ENCODE measurements at places on chromosomes 12 and 14.

DNA sequence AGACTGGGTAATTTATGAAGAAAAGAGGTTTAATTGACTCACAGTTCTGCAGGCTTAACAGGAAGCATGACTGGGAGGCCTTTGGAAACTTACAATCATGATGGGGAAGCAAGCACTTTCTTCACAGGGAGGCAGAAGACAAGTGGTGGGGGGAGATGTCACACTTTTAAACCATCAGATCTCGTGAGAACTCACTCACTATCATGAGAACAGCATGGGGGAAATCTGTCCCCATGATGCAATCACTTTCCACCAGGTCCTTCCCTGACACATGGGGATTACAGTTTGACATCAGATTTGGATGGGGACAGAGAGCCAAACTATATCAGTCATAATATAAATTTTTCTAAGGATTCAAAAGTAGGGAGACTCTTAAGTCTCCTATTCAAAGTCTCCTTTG is 46.0 kb downstream of the SPIC start:
- DNase-seq = no peak

- no peak for DNase-seq
Observed at GRCh38 chr14:85616386-85616885, 86.5 kb downstream of the FLRT2 start.

DNA sequence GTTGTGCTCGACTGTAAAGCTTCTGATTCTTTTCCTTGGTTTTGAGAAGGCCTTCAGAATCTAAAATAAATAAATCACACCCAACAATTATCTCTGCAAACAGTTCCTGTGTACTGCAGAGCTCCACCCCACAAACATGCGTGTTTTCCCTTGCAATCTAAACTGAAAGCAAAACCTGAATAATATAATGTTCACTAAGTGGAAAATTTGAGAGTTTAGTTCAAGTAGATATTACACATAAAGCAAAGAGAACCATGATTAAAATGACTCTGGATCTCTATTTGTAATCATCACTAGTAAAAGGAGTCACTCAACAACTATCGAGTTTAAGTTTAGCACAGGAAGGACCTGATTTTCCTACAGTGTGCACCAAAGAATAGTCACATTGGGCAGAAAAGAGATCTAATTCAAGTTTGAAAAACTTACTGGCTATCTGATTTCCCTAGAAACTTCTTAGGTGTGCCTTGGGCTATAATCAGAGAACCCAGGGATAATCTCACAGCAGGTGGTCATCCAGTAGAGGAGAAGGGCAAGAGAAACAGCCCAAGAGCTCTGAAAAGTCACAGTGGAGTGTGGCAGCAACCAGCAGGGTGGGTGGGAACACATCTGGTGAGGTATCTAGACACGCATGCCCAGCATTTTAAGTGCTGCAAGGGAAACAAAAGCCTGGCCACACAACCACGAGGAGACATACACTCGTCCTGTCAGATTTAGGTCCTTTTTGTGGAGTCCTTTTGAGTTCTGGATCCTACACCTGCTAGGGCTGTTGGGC is 25.4 kb downstream of the ATG14 start:
- DNase-seq = no peak

DNA sequence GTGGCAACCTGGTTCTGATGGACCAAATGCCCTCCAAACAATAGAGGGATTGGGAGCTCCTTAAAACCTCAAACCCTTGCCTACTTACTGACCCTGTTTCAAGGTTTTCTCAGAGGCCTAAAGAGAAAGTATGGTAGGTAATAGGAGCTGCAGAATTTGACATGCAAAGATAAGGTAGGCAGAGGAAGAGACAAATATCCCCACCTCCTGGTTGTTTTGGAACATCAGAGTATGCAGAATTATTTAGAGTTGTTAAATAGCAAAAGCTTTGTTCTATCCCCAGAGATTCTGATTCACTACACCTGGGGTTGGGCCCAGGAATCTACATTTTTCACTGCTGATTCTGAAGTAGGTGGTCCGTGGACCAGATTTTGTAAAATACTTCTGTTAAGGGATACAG is 421.2 kb downstream of the SOX5 start:
- no peak for DNase-seq

- DNase-seq = peak; percentile 87
Observed at GRCh38 chr14:21104448-21105060, 3.7 kb downstream of the TMEM253 start.
